Lung (tissue), 17 donors: ENCODE measurements at places on chromosomes 11 and 22. TPM values are rescaled to one million over a fixed set of nuclear protein-coding genes. Genes with fewer than 3 reads are reported as not detected.

DNA sequence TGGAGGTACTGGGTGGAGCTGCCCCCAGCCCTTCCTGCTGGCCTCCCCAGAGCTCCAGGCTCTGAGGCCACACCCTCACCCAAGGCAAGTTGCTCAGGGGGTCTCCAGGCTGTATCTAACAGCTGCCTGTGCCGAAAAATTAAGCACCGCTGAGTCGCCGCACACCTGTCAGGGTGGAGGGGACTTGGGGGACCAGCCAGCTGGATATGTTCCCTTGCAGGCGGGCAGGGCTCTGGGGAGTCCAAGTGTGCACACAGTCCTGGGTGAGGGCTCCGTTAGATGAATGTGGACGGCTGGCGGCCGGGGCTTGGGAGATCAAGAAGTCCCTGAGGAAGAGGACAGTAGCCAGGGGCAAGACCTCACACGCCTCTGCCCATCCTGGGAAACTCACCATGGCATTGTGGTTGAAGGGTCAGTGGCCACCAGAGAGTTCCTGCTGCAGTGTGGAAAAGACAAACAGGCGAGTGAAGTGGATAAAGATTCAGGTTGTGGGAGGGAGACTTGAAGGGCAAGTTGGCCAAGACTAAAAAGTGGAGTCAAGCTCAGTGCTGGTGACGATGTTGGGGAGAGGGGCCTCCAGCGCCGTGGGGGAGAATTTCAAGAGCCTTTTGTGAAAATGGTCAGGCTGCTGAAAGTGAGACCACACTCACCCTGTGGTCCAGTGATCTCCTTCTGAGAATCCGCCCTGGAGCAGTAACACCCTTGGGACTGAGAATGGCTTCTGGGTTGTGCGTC, 69.6 kb downstream of the CDKN1C start:
- DNase-seq, result no peak

Gene OR5A1
- not detected for total RNA-seq

DNA sequence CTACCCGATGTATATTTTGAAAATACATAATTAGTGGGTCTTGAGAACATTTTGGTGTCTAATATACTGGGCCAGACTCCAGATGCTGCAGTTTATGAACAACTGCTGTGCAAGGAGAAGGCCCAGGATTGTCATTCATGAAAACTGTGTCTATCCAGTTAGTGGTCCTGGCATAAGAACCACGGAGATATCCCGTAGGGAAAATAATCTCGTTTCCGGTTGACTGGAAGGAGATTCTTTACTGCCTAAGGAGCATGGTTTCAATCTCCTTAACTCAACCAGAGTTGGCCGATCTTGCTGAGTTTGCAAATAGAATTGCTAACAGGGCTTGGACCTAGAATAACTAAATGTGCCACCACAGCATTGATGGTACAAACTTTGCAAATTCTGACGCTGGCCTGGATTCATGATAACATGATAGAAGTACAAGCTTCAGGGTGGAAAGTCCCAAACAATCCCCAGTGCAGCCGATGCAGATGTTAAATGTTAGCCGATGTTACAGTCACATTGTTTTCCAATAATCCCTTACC, 4.6 kb upstream of the RTCB start:
- no peak for DNase-seq

- DNase-seq, result no peak
Observed at GRCh38 chr11:108863528-108863927, 198.7 kb downstream of the DDX10 start.

DNA sequence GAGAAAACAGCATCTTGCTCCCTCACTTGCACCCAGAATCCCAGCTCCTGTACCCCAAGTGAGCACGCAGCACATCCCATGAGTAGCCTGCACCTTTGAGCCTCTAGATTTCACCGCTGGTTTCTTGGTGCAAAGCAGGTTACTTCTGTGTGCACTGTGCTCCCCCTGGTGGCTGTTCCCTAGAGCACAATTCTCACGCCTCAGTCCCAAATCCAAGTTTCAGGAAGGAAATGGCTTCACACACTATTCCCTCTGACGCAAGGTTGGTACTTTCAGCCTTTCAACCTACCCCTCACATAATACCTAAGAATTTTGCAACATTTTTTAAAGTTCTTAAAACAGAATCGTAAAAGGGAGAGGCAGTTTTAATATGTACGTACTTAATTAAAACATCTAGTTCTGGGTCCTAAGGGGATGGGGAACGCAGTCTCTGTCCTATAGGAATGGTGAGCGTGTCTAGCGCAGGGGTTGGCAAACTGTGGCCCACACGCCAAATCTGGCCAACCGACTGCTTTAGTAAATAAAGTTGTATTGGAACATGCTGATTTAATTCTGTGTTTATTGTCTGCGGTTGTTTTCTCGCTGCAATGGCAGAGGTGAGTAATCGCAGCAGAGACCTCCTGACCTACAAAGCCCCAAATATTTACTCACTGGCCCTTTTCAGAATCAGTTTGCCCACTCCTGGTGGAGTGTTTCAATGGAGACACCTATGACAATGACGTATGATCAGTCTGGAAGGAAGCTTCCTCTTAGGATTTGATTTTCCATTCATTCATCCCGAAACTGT, 27.5 kb downstream of the DHCR7 start:
- peak; percentile 56 for DNase-seq

DNA sequence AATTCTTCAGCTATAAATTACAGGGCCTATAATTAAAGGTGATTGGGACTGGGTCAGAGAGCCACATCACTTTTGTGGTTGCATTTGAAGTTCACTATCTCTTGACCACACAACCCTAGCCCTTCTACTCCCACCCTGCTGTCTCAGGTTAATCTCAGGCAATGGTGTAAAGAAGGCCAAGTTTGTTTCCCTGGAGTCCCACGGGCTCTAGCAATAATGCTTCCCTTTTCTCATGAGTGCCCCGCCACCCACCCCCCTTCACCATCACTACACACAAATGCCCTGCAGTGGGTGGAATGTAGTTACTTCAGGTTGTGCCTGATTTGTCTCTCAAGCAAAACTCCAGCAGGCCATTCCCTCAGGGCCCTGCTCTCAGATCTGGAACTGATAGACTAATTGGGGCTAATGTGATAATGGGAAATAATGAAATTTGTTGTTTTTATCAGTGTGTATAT, 1.8 kb upstream of the EHF start:
- no peak for DNase-seq

Gene SMIM35
- 0.17 TPM for total RNA-seq

Gene PGA5
- total RNA-seq, result not detected

- DNase-seq, result no peak
Observed at GRCh38 chr11:69087811-69088210, 39.1 kb downstream of the TPCN2 start.

DNA sequence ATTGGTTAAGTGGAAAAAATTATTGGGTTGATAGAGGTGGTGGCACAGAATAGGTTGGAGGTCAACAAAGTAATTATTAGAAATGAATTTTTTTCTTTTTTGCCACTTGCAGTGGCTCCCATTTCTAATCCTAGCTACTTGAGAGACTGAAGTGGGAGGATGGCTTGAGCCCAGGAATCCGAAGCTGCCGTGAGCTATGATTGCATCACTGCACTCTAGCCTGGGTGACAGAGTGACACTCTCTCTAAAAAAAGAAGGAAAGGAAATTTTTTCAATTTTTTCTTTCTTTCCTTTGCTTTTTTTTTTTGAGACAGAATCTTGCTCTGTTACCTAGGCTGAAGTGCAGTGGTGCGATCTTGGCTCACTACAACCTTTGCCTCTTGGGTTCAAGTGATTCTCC, 2.2 kb upstream of the BCO2 start:
- DNase-seq, result no peak

- DNase-seq, result peak; percentile 24
Observed at GRCh38 chr11:19368726-19369375, 128.1 kb upstream of the E2F8 start.

- no peak for DNase-seq
Observed at GRCh38 chr11:20501252-20501651, 98.2 kb upstream of the SLC6A5 start.

DNA sequence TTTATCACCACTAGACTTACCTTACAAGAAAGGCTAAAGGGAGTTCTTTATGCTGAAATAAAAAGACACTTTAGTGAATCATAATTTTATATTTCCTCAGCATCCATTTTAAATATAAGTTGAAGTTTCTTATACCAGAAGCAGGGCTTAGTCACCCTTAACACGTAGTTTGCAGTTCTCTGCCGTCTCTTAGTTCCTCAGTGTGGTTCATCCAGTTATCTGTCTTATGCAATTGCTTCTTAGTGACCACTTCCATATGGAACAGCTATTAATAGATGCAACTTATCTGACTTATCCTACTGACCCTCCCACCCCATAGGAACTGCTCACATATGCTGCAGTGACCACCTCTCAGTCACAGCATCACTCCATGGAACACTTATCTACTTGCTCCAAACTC, 11.7 kb upstream of the SLC36A4 start:
- no peak for DNase-seq

GRCh38 chr11:115644856-115645255, 140.6 kb upstream of the CADM1 start:
- DNase-seq, result no peak

Gene NAALADL1
- 22.0 TPM for total RNA-seq

DNA sequence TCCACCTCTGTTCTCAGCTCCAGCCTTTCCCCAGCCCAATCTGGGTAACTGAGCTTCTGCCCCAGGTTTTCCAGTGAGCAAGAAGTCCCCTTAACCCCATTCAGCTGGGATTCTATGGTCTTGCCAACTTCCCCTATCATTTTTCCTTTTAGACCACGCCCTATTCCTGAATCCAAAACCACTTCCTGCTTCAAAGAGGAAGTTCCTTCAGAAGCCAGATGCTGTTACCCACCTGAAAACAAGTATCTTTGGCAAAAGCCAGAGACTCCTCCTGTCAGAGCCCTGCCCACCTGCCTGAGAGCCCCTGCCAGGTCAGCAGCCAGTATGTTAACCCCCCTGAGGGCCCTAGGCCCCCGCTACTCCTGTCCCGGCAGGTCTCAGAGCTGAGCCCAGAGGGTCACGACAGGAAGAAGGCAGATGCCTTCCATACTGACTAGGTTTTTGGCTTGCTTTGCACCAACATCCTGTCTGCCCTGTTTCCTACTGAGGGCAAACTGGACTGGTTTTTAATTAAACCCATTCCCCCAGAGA, 20.3 kb upstream of the MICAL2 start:
- DNase-seq, result no peak
